ENCODE measurements at places on chromosomes 16 and 17. TPM values are rescaled to one million over a fixed set of nuclear protein-coding genes. Genes with fewer than 3 reads are reported as not detected.
A peak's percentile ranks its signal among the peaks of the same experiment; 100 is the strongest.

DNA sequence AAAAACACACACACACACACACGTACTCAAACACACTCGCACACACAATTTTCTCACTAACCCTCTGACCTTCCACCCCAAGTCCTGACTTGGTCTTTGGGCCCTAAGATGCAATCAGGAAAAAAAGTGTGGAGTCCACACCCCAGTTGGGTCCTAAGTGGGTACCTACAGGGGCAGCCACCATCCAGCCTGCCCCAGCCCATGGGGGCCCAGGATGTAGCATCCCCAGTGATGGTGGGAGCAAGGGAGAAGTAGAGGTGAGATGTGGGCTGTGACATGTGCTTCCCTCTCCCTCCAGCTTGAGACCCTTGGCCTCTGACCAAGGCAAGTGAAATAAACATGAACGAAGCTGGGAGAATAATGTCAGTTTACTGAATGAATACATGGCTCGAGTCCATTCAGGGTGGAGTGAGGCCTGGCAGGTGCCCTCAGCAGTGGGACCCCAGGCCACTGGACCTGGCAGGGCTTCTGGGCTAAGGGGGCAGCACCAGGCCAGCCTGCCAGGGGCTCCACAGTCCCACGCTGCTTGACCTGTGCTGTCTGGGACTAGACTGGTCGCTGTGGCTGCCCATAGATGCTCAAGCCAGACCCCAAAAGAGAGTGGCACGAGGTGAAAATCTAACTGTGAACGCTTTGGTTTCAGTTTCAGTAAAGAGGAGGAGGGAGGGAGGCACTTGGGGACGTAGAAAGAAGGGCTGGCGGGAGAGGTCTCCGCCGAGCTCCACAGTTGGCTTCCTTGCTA, 73.7 kb downstream of the MRC2 start:
- no peak for DNase-seq
- peaks cover 13% of the 10 kb centered on the region for H3K4me1 ChIP-seq
- H3K36me3 ChIP-seq: no peaks in the 10 kb centered on the region
- H3K4me3 ChIP-seq: no peak overlapping the region
- peaks cover 16% of the 10 kb centered on the region for H3K27me3 ChIP-seq

GRCh38 chr17:68443972-68444464, 13.3 kb downstream of the WIPI1 start:
- H3K36me3 ChIP-seq: no peaks in the 10 kb centered on the region
- no peak for DNase-seq
- no peak overlapping the region for H3K27ac ChIP-seq
- peaks cover 8% of the 10 kb centered on the region for H3K4me1 ChIP-seq

DNA sequence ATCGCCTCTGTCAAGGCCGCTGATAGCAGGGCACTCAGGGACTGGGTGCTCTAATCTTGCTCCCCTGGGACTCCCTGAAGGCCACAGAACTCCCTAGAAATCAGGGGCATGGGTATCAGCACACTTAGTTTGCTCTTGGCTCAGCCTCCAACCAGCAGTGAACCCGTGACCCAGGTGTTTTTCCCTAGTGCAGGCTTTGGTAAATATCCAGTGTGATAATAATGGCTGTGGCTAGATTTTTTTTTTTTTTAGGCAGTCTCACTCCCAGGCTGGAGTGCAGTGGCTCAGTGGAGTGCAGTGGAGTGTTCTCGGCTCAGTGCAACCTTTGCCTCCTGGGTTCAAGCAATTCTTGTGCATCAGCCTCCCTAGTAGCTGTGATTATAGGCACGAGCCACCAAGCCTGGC, 10.3 kb downstream of the NUPR1 start:
- peaks cover 7% of the 10 kb centered on the region for H3K4me1 ChIP-seq
- no peaks in the 10 kb centered on the region for H3K27me3 ChIP-seq
- H3K4me3 ChIP-seq: no peak overlapping the region
- H3K27ac ChIP-seq: no peak overlapping the region
- no peak for DNase-seq
- H3K36me3 ChIP-seq: no peaks in the 10 kb centered on the region

DNA sequence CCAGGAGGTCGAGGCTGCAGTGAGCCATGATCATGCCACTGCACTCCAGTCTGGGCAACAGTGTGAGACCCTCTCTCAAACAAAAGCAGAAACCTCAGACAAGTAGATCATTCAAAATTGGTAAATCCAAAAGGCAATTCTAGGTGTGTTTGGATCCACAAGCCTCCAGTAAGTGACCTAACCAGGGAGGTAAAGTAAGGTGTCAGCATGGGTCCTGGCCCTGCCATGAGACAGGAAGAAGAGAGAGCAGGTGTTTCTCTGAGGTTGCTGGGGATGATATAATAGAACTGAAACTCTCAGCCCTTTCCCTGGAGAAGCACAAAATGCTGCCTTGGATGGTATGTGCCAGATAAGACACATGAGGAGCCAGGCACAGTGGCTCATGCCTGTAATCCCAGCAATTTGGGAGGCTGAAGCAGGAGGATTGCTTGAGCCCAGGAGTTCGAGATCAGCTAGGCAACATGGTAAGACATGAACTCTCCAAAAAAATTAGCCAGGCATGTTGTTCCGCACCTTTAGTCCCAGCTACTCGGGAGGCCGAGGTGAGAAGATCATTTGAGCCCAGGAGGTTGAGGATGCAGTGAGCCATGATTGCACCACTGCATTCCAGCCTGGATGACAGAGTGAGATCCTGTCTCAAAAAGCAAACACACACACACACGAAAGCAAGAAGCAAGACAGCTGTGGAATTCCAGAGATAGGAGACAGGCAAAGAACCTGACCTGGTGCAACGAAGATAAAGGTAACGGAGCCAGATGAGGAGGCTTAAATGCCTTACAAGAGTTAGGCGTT, 6.5 kb downstream of the TM4SF5 start:
- no peak overlapping the region for H3K27ac ChIP-seq
- H3K36me3 ChIP-seq: no peaks in the 10 kb centered on the region
- no peak for DNase-seq
- no peaks in the 10 kb centered on the region for H3K4me1 ChIP-seq

GRCh38 chr16:86515413-86515776, 5.1 kb downstream of the FOXF1 start:
- peaks cover 2% of the 10 kb centered on the region for H3K36me3 ChIP-seq
- DNase-seq: no peak
- peaks cover 8% of the 10 kb centered on the region for H3K4me1 ChIP-seq

DNA sequence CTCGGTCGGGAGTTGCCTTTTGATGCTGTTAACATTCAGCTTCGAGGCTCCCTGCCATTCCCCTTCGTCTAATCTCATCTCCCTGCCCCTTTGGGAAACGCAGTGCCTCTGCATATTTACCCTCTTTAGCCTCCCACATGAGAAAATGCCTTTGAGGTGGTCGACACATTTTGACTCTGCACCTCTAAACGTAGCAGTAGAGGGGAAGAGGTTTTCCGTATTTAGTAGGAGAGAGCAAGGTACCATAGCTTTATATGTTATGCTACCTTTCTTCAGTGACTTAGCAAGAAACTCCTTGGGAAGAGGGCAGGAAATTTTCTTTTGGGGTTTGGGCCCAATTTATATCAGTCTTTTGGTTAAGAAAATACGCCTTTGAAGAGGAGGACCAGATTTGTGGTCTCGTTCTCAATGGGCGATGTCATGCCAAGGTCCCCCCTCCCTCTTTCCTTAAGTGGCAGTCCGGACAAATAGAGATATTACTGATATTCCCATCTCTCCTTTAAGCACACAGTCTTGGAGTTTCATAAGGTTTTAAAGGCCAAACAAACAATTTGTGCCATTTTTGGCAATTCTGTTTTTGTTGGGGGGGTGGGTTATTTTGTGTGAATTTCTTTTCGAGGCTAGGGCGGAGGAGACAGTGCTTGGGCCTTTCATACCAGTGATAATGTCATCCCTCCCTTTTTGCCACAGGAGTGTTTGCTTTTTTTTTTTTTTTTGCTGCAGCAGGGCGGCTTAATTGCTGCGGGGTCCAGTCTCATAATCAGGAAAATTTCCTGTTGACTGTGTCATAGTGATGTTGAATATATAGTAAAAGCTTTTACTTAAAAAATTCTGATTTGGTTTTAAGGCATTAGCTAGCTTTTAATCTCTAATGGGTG, 1.5 kb downstream of the PAFAH1B1 start:
- DNase-seq: no peak
- H3K4me3 ChIP-seq: peak overlapping the region; percentile 91
- H3K27ac ChIP-seq: peak overlapping the region; percentile 83
- no peaks in the 10 kb centered on the region for H3K27me3 ChIP-seq
- peaks cover 38% of the 10 kb centered on the region for H3K4me1 ChIP-seq

GRCh38 chr16:81448154-81449131, 3.8 kb downstream of the CMIP start:
- H3K36me3 ChIP-seq: peaks cover 25% of the 10 kb centered on the region
- no peak overlapping the region for H3K4me3 ChIP-seq
- no peaks in the 10 kb centered on the region for H3K27me3 ChIP-seq
- no peak overlapping the region for H3K27ac ChIP-seq
- H3K4me1 ChIP-seq: peaks cover 69% of the 10 kb centered on the region

GRCh38 chr17:27471321-27472269, 15.3 kb downstream of the KSR1 start:
- peak overlapping the region; percentile 56 for H3K4me3 ChIP-seq
- peaks cover 88% of the 10 kb centered on the region for H3K4me1 ChIP-seq
- H3K36me3 ChIP-seq: peaks cover 42% of the 10 kb centered on the region
- peak overlapping the region; percentile 99 for H3K27ac ChIP-seq
- H3K27me3 ChIP-seq: no peaks in the 10 kb centered on the region

- H3K27me3 ChIP-seq: no peaks in the 10 kb centered on the region
- H3K4me3 ChIP-seq: peak overlapping the region; percentile 88
- DNase-seq: peak; percentile 48
These were observed 857 bp upstream of the STAT5A start for GRCh38 chr17:42287305-42287976.

GRCh38 chr16:46884513-46885293, 541 bp downstream of the GPT2 start:
- peaks cover 11% of the 10 kb centered on the region for H3K4me1 ChIP-seq
- H3K27ac ChIP-seq: no peak overlapping the region
- peak overlapping the region; percentile 88 for H3K4me3 ChIP-seq
- DNase-seq: peak; percentile 33
- peaks cover 35% of the 10 kb centered on the region for H3K27me3 ChIP-seq

DNA sequence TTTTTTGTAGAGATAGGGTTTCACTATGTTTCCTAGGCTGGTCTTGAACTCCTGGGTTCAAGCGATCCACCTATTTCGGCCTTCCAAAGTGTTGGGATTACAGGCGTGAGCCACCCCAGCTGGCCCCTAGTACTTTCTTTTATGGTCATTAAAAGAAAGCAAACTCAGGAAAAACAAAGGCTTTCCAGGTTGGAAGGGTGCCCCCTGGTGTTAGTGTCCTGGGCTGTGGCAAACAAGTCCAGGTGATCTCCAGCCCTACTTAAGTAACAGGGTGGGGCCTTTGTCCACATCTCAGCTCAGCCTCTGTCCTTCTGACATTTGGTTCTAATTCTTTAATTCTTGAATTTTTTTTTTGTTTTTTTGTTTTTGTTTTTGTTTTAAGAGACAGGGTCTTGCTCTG, 6.9 kb downstream of the IGFBP4 start:
- H3K36me3 ChIP-seq: no peaks in the 10 kb centered on the region
- no peak overlapping the region for H3K4me3 ChIP-seq
- H3K4me1 ChIP-seq: peaks cover 21% of the 10 kb centered on the region
- no peak overlapping the region for H3K27ac ChIP-seq

DNA sequence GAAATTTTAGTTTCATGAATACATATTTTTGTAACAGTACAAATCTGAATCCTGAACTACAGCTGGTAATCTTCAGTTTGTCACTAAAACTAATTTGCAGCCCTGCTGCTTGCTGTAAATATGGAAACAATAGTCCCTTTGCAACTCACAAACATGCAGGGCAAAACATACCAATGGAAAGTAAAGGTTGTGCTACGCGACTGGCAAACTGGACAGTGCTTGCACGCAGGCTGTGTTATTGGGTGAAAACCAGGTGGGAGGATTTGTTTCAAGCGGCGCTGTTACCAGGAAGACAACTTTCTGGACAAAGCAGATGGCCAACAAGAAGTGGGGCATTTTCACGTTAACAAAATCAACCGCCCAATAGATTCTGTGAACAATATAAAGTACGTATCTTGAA, 93.5 kb downstream of the CDYL2 start:
- no peaks in the 10 kb centered on the region for H3K27me3 ChIP-seq
- H3K4me3 ChIP-seq: no peak overlapping the region

- H3K27me3 ChIP-seq: peaks cover 67% of the 10 kb centered on the region
- DNase-seq: no peak
- H3K36me3 ChIP-seq: no peaks in the 10 kb centered on the region
These were observed 111.3 kb upstream of the LHX1 start for GRCh38 chr17:36825951-36826350.

- H3K4me3 ChIP-seq: no peak overlapping the region
- no peaks in the 10 kb centered on the region for H3K36me3 ChIP-seq
- DNase-seq: no peak
- H3K27me3 ChIP-seq: peaks cover 14% of the 10 kb centered on the region
- H3K27ac ChIP-seq: no peak overlapping the region
These were observed 26.2 kb downstream of the ANKRD40 start for GRCh38 chr17:50681263-50682200.

- no peaks in the 10 kb centered on the region for H3K27me3 ChIP-seq
- peaks cover 18% of the 10 kb centered on the region for H3K36me3 ChIP-seq
- no peaks in the 10 kb centered on the region for H3K4me1 ChIP-seq
- no peak for DNase-seq
These were observed 26.7 kb downstream of the ABCA5 start for GRCh38 chr17:69300222-69300621.

GRCh38 chr17:17812211-17813054, 24.4 kb downstream of the SREBF1 start:
- peak; percentile 72 for DNase-seq
- H3K4me3 ChIP-seq: no peak overlapping the region
- no peaks in the 10 kb centered on the region for H3K27me3 ChIP-seq
- H3K27ac ChIP-seq: peak overlapping the region; percentile 63

DNA sequence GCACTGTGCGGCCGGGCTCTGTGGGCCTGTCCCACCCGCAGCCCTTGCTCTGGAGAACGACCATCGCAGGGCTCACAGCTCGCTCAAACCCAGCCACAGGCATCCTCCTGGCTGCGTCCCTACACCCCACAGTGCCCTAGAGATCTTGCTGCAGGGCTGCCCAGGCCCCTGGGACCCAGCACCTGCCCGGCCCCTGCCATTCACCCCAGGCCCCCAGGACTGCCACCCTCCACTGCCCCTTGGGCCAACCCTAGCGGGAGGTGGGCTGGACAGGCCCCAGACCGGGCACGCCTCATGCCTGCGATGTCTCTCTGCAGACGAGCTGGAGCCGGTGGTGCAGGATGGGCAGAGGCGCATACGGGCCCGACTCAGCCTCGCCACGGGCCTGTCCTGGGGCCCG, 56.1 kb upstream of the ZC3H18 start:
- no peaks in the 10 kb centered on the region for H3K4me1 ChIP-seq
- no peak for DNase-seq
- peaks cover 6% of the 10 kb centered on the region for H3K36me3 ChIP-seq
- no peak overlapping the region for H3K27ac ChIP-seq
- H3K4me3 ChIP-seq: no peak overlapping the region

GRCh38 chr17:67557921-67558320, 159.8 kb upstream of the NOL11 start:
- no peak overlapping the region for H3K4me3 ChIP-seq
- H3K27ac ChIP-seq: no peak overlapping the region
- H3K27me3 ChIP-seq: no peaks in the 10 kb centered on the region
- peaks cover 26% of the 10 kb centered on the region for H3K36me3 ChIP-seq
- DNase-seq: no peak

SOX15 gene
- total RNA-seq: 0.28 TPM

YPEL3 gene
- 11.8 TPM for total RNA-seq

FBXO31 gene
- 35.6 TPM for total RNA-seq

PRDM7 gene
- total RNA-seq: not detected

CHRNE gene
- 0.42 TPM for total RNA-seq

GFAP gene
- not detected for total RNA-seq

FMNL1 gene
- total RNA-seq: 219 TPM

CTRB1 gene
- not detected for total RNA-seq

TMC7 gene
- not detected for total RNA-seq

RAP1GAP2 gene
- not detected for total RNA-seq

CD300LB gene
- not detected for total RNA-seq

EVI2A gene
- total RNA-seq: 42.7 TPM

C17orf78 gene
- total RNA-seq: not detected

SPNS2 gene
- total RNA-seq: 0.43 TPM

ARL6IP1 gene
- total RNA-seq: 105 TPM

All from activated naive CD8-positive, alpha-beta T cell treated with anti-CD3 and anti-CD28 coated beads for 36 hours (primary cell).